Stimulated activated CD4-positive, alpha-beta T cell treated with anti-CD3 and anti-CD28 coated beads, TNF-alpha, amount 100 ng/mL, for 4 hours (primary cell): ENCODE measurements at places on chromosomes 1 and 21.

DNA sequence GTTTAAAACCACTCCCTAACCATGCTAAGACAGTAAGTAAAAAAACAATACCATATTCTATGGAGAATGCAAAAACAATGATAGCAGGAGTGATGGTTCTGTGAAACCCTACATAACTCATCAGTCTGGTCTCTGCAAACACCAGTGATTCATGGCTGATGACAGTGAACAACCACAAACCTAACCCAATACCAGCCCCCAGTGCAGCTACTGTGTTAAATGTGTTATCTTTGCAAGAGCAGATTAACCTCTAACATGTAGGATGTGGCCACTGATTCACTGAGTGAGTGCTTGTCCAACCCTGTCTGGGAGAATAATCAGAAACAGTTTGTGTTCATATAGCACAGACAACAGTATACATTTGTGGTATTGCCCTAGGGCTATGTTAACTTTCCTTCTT lies 100.2 kb upstream of the COG2 start:
- no peak for DNase-seq

- DNase-seq = no peak
Measured at GRCh38 chr1:242871471-242872030, 347.1 kb upstream of the PLD5 start.

- no peak for DNase-seq
Measured at GRCh38 chr1:236391008-236391407, 3.1 kb upstream of the EDARADD start.

- DNase-seq = no peak
Measured at GRCh38 chr1:43067233-43067745, 104.8 kb downstream of the EBNA1BP2 start.

- DNase-seq = no peak
Measured at GRCh38 chr1:207848234-207848633, 62.7 kb downstream of the CD34 start.

DNA sequence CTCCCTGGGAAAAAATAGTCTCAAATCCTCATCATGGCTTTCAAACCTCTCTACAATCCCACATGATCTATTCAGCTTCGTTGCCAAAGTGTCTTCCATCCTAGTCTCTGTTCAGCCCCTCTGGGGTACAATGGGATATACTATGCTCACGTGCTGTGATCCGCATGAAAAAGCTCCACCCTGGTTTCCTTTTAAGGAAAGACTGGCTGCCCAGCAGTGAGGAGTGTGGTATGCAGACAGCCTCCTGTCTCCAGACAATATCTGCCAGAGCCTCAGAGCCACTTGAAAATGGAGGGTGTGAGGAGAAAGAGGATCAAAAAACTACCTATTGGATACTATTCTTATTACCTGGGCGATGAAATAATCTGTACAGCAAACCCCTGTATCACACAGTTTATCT lies 194.5 kb downstream of the LHX8 start:
- DNase-seq = no peak

GRCh38 chr1:92909321-92909720 lies 51.9 kb downstream of the DIPK1A start:
- DNase-seq = no peak

DNA sequence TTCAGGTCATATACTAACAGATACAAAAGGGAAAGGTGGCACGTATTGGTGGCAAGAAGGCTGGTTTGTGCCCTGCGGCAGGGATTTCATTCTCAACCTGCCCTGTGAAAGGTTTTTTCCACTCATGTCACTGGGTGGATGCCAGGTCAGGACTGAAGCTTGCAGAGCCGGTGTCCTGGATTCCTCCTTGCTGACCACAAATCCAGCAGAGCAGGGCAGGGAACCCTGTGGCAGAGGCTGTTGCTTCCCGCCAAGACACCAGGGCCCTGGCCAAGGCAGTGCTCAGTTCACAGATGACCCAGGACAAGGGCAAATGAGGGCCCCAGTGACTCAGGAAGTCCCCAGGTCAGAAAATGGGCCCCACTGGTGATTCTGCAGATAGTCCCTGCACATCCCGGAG lies 16.4 kb downstream of the BSND start:
- no peak for DNase-seq
